ENCODE measurements at places on chromosomes 6 and 20.
A peak's percentile ranks its signal among the peaks of the same experiment; 100 is the strongest.

GRCh38 chr6:100134297-100134696, 140.3 kb upstream of the MCHR2 start:
- no peak for DNase-seq

GRCh38 chr20:35007891-35008290, 52.2 kb downstream of the MYH7B start:
- no peak for DNase-seq

- DNase-seq: no peak
Observed at GRCh38 chr6:118770112-118770788, 118.9 kb upstream of the CEP85L start.

GRCh38 chr20:8399947-8400346, 267.9 kb downstream of the PLCB1 start:
- DNase-seq: no peak

DNA sequence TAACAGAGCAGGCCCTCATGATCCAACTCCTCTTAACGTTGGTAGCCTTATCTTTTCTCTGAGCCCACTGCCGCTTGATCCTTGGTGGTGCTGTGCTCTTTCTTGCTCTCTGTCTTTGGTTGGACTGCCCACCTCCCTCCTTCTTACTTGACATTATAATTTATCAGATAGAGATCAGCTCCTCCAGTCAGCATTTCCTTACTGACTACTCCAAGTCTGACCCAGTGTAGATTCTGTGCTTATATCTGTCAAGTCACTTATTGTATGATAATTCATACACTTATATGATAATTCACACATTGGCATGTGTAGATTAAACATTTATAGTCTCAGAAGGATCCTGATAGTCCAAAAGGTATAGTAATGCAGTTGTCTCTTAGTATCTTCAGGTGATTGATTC, 18.1 kb downstream of the PTPRA start:
- DNase-seq: no peak

GRCh38 chr6:150766201-150766997, 99.1 kb upstream of the MTHFD1L start:
- peak; percentile 30 for DNase-seq

GRCh38 chr6:84137989-84138575, 89.4 kb downstream of the CEP162 start:
- no peak for DNase-seq

DNA sequence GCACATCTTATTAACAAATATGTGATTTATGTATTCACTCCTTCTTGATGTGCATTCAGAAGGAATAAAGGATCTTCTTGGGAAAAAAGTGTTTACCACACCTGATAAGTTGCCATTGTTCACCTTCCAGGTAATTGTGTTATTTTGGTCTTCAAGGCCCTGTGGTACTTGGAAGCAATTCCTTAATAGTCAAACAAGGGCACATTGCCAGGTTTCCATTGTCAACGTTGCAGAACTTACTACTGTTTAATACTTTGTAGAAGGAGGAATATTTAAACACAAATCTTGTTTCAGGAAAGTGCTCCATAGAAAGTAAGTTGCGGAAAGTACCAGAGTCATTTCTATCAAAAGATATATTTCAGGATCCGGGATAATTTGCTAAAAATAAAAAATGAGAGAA, 129.5 kb upstream of the SGK1 start:
- no peak for DNase-seq

- no peak for DNase-seq
Observed at GRCh38 chr20:21384308-21384892, 12.9 kb downstream of the NKX2-4 start.

GRCh38 chr6:121437851-121438651, 2.6 kb downstream of the GJA1 start:
- DNase-seq: no peak

GRCh38 chr6:139909992-139910391, 535.5 kb upstream of the CITED2 start:
- DNase-seq: no peak

DNA sequence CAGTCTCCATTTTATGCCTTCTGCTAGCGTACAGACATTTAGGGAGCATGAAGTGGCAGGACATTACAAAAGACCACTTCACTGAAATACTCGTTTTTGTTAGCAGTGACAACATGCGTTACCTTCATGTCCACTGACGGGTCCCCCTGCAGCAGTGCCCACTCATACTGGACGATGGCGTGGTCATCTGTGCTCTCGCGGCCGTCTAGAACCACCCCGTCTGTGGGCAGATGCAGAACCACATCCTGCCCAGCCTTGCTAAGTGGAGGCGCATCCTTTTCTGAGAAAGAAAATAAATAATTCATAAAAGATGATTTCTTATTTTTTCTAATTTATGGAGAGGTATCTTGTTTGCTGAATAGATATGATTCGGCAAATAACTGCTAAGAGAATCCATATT, 11.3 kb downstream of the LRP11 start:
- DNase-seq: no peak

GRCh38 chr6:18387061-18387721, at the start of gene RNF144B:
Gene RNF144B, plus strand, starts transcription at chr6:18387350. Its CDS starts 12,185 bp downstream, at chr6:18399535.
- peak; percentile 42 for DNase-seq

GRCh38 chr6:149439626-149440025, 39.6 kb downstream of the SUMO4 start:
- DNase-seq: no peak

GRCh38 chr6:157263881-157264397, 59.4 kb downstream of the TMEM242 start:
- DNase-seq: no peak

DNA sequence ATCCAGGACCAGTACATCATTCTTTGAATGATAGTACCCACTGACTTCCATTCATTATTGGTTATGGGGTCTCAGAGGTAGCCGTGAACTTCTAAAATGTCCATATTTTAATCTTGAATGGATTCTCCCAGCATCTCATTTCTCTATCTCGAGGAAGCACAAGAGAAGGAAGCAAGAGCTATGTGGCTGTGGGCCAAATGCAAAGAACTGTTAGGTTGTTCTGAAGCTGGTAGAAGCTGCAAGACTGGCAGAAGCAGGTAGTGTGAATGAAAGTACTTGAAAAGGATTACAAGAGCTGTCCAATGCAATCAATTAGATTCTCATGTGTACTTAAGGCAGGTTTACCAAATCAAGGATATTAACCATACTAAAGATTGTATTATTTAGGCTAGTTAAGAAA, 1131.8 kb downstream of the GRIK2 start:
- DNase-seq: no peak

DNA sequence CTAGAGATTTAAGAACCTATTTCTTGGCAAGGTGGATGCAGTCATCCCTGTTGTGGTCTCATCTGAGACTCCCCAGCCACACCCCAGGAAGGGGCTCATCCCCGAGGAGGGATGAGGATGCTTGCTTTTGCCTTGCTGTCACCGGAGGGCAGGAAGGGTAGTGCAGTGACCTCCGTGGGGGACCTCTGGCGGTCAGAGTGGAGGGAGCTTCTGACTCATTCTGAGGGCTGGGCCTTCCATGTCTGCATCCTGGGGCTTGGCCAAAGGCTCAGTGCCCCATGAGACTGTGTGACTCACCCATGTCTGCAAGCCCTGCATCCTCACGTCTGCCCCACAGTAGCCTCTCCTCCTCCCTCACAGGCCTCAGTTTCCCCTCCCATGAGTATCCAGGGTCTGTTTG, 38.7 kb downstream of the UQCC2 start:
- no peak for DNase-seq

DNA sequence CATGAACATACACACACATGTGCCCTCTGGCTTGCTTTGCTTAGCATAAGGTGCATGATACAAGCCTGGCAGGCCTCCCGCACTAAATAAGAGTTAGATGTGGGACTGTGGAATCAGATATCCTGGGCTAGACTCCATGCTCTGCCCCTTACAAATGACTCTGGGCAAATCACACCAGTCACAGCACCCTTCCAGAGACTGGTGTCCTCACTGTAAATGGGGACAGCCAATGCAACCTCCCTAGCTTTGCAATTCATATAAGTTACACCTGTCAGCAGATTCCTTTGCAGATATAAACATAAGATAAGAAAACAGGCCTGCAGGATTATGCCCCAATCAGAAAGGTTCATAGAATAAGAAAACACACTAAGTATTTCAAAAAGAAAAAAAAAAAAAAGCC, 174.1 kb downstream of the PTPRT start:
- no peak for DNase-seq
